WTC11 (cell line): ENCODE measurements at places on chromosomes 7 and 10.

GRCh38 chr10:132606031-132606491, 68.5 kb downstream of the INPP5A start:
- DNase-seq = no peak

DNA sequence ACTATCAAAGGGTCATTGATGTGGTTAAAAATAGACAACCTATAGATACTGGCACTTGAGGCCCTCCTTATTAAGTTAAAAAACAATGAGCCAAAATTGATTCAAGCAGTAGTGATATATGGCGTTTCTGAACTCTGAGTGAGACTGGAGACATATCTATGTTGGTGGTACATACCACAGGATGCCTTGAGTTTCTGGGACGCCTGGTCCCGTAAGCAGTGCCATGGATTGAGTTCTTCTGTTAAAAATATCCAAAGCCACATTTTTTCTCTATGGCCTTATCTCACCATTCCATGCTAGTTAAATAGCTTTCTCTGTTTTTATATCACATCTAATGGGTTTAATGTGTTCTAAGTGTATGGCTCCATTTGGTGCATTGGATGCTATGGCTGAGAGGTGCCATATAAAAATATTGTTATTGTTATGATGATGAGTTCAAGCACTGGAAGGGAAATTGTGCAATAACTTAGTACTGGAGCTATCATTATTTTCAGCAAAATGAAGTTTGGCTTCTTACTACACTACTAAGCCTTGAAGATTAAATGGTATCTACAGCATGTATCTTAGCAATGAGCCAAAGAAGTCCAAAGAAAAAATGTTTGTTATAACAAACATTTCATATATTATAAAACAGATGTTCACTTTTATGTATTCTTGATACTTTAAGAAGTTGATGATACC, 713.9 kb downstream of the SUGCT start:
- DNase-seq = no peak

- no peak for DNase-seq
These were observed 74.3 kb downstream of the SEMA3E start for GRCh38 chr7:83574616-83575015.

- no peak for DNase-seq
These were observed 115.0 kb downstream of the FAM107B start for GRCh38 chr10:14659626-14660196.

GRCh38 chr7:130444751-130445407, 4.1 kb upstream of the CEP41 start:
- no peak for DNase-seq

- peak; percentile 7 for DNase-seq
These were observed 8.5 kb upstream of the JAKMIP3 start for GRCh38 chr10:132057191-132057681.

- DNase-seq = no peak
These were observed 63.5 kb upstream of the ZNF746 start for GRCh38 chr7:149561072-149561471.

- no peak for DNase-seq
These were observed 23.7 kb downstream of the CRHR2 start for GRCh38 chr7:30658479-30659074.

DNA sequence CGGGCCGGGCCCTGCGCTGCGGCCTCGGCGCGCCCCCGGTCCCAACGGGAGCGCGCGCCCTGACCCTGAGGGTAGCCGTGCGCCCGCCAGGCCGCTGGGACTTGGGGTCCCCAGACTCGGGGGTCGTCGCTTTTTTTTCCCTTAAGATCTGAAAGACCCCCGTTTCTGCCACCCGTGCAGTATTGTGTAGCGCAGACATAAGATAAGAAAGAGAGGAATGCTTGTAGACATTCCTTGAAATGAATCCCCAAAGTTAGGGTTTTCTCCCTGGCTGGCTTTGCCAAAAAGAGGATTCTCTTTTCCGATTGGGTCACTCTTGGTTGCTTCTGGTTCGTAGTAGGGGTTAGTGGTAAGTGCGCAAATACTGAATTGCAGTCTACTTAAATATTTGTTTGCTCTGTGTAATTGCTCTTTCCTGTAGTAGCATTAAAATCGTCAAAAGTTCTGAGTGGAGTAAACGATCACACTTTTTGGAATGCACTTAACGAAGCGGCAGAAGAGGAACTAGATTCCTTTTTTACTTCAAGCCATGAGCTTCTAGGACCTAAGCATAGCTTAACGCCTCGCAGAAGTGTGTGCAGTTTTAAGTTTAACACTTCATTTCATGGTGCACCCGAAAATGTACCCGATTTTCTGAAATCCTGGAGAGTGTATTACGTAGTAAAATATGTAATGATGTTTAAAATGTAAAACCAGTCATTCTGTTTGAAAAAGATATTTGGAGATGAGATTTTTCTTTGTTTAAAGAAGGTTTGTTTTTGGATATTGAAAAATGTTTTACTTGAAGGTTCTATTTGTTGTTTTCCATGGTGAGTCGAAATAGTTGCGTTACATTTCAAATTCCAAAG, 1.3 kb downstream of the CUL1 start:
- DNase-seq = no peak

GRCh38 chr7:44329888-44330287, 4.5 kb upstream of the CAMK2B start:
- DNase-seq = no peak

- DNase-seq = no peak
These were observed 1.5 kb downstream of the INA start for GRCh38 chr10:103278537-103278823.

DNA sequence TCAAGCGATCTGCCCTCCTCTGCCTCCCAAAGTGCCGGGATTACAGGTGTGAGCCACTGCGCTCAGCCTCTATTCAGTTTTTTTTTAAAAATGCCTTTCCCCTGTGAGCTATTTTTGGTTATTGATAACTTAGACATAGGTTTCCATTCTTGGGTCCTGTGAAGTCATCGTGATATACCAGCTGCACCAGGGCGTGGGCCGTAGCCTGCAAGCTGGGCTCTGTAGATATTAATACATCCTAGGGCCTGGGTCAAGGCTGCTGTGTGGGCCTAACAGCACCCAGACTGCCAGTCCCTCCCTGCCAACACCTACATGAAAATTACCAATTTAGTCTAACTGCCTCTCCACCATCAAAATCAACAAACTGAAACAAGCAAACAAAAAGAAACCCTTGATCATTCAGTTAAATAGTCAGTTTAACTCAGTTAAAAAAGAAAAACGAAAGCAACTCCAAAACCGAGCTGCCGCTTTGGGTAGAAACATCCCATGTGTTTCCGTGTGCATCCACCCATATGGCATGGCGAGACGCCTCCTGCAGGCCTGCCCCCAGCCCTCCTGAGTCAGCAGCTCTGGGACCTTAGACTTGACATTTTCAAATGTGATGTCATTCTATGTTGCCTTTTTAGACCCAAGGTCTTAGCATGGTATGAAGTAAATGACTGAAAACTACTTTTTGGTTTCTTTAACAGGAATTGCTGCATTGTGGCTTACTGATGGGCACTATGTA, 330.2 kb downstream of the GLRX3 start:
- no peak for DNase-seq

DNA sequence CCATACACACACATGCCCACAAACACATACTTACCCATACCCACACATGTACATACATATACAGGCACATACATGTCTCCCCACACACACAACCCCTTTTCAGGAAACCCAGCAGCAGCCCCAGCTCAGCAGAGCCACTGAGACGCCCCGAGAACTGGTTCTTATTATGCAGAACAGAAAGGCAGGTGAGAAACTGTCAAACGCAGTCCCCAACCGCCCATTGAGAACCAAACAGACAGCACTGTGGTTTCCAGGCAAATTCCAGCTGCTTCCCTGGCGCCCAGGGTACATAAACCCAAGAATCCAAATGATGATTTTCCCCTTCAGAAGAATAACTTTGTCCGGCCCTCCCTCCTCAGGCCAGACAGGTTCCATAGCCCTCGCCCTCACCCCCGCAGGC, 366.6 kb upstream of the ZMIZ1 start:
- no peak for DNase-seq

DNA sequence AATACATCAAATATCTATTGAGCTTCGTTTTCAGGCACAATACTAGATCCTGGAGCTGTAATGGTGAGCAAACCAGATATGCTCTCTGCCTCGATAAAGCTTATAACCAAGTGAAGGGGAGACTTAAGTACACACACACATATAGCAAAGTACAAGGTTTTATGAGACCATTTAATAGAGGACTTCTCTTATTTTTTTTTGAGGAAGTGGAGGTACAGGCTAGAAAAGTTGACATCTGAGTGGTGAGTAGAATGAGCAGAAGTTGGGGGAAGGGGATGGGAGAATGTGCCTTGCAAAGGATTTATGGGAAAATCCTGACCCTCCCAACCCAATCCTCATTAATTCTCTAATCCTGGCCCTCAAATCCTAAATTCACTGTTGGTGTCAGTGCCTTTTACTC, 7.7 kb downstream of the CCDC136 start:
- DNase-seq = no peak
